ENCODE measurements at places on chromosomes 4 and X.

DNA sequence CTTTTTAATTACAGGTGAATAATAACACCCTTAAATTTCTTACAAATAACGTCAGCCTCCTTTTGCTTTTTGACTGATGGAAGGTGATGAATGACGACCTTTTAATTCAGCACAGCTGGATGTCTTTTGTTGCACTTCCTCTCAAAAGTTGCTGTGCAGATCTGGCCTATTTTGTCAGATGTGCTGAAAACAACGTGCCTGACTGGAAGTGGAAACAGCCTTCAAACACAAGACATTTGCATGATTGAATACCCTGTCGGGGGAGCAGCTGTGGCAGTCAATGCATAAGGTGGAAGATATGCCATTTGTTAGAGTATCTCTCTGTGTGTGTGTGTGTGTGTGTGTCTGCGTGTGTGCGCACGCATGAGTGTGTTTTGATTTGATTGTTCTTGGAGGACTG, 579.7 kb downstream of the SPRY1 start:
- peak; percentile 91 for DNase-seq

GRCh38 chr4:109728385-109728784, 1.5 kb downstream of the PLA2G12A start:
- no peak for DNase-seq

DNA sequence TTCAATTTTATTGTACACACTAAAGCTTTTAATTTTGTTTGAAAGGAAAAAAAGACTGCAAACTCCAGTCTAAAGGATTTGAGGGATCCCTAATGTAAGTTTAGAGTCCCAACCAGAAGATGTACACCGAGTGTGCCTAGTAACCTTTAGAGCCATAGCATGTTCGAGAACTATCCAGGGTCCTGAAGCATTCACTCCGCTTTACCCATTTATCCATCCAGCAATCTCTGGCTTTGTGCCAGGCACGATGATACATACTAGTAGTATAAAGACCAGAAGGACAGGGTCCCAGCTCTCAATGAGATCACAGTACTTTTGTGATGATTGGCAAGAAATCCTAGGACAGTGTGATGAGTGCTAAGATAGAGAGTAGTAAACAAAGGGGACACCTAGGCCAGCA, 168.7 kb downstream of the STK32B start:
- DNase-seq: no peak

DNA sequence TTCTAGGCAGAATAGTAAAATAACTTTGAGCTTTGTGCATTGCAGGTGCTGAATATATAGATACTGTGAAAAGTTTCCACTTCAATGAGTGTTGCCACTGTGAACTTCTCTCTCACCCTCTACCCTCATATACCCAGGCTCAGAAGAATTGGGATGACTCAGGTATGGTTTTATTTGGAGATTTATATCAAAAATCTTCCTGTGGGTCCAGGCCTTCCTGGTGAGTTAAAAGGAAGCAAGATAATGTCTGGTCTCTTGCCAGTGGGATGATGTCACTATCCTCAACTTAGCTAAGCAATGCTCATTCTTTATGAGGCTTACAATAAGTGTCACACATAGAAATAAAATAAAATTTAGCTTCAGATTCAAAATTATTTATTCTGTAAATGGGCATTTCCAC, 153.3 kb upstream of the TENT5D start:
- no peak for DNase-seq

DNA sequence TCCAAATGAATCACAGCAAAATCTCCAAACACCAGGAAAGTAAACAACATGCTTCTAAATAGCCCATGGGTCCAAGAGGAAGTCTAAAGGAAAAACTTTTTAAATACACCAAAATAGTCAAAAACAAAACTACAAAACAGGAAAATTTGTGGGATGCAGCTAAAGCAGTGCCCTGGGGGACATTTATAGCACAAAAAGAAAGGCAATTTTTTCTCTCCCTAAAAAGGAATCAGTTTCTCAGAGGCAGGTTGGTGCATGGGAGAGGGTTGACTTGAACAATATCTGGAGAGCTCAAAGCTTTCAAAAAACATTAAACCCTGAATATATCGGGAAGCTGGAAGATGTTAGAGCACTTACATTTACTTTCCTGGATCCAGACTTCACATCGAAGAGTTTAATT, 15.7 kb upstream of the DUSP9 start:
- no peak for DNase-seq

DNA sequence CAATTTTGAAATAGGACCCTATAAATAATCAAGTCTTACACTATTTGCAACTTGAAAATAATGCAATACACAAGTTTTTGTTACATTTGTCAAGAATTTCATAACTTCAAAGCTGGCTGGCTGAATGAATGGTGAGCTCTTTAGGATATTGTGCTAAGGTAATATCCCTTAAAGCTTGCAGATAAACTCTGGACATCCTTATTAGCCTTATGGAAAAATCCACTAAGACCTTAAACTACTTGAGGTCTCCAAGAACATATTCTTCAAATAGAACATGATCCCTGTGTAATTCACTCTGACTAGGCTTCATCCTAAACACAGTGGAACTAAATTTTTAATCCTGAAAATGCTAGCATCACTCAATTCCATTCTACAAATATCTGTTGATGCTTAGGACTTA, 199.3 kb downstream of the PACRGL start:
- no peak for DNase-seq

- DNase-seq: no peak
Observed at GRCh38 chr4:65535113-65535512, 135.2 kb downstream of the EPHA5 start.

DNA sequence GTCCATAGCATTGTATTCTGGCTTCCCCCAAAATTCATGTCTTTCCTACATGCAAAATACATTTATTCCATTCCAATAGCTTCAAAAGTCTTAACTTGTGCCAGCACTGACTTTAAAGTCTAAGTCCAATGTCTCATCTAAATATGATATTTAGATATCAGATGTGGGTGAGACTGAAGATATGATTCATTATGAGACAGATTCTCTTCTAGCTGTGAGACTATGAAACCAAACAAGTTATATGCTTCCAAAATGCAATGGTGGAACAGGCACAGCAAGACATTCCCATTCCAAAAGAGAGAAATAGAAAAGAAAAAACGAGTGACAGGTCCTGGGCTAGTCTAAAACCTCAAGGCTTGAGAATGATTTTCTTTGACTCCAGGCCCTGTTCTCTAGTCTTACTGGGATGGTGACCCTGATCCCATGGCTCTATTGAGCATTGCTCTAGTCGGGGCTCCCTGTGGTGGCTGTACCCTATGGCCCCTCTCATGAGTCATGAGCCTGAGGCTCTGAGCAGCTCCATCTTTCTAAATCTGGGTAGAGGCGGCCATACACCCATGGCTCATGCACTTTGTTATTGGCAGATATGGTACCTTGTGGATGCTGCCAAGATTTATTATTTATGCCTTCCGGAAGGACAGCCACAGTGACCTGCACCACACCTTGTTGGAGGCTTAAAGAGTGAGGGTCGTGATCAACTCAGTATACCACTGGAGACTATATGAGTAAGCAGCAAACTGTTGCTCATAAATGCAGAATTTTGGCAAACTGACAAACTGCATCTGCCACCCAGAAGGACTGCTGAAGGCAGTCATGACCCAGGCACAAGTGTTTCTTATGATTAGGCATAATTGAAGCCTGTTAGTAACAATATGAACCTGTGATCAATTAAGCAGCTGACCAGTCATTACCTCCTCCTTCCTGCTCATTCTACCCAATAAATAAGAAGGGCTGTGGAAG, 38.5 kb upstream of the BOD1L1 start:
- no peak for DNase-seq

DNA sequence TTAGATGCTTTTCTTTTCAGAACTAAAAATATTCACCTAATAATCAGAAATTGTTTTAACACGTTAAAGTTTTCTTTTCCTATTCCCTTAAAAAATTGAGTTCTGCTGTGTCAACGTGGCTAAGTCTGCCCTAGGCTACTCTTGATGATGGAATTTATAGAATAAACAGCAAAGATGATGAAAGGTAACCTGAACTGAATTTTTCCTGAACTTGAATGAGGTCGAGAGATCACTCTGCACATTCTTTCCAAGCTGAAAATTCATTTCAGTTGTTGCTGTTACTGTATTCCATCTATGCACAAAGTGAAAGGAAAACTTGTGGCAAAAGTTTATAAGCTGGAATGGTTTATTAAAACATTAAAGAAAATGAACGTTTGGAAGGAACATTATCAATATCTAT, 245.9 kb upstream of the GIMD1 start:
- DNase-seq: no peak

GRCh38 chr4:106690487-106690886, 321.9 kb upstream of the GIMD1 start:
- no peak for DNase-seq

DNA sequence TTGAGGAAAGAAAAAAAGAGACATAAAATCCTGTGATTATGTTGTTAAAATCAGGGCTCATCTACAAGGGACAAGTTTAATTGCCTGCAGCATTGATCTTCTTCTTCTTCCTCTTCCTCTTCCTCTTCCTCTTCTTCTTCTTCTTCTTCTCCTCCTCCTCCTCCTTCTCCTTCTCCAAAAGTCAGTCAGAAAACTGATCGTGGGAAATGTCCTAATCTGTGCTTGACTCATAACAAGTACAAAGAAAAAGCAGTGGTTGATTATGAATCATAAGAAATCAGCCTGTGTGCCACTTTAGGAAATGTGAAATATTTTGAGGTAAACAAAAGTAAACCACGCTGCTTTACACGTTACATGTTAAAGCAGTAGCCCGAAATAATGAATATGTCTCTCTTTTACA, 2.7 kb upstream of the ATP10D start:
- DNase-seq: no peak

DNA sequence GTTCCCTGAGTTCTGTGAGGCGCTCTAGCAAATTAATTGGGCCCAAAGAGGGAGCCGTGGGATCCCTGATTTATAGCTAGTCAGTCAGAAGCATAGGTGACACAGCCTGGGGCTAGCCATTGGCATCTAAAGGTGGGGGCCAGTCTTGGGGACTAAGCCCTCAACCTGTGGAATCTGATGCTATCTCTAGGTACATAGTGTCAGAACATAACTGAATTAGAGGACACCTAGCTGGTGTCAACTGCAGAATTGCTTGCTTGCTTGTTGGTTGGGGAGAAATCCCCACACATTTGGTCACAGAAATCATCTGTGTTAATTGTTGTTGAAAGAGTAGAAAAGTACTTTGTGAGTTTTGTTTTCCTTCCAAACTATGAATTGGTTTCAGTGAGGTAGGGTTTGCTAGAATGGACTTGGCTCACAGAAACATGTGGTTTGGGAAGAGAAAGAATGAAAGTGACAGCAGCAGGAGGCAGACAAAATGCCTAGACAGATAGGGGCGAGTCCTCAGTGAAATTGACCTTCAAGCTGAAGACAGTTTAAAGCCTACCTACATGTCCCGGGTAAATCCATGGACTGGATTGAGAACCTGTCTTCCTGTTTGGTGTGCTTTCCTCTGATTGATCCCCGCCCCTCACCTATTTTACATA, 12.8 kb upstream of the GPR82 start:
- no peak for DNase-seq

GRCh38 chr4:15493411-15493810, 23.7 kb downstream of the CC2D2A start:
- DNase-seq: no peak

GRCh38 chrX:78653118-78653822, 5.9 kb downstream of the RTL3 start:
- no peak for DNase-seq

GRCh38 chr4:138736362-138736761, 279.2 kb upstream of the NOCT start:
- no peak for DNase-seq

DNA sequence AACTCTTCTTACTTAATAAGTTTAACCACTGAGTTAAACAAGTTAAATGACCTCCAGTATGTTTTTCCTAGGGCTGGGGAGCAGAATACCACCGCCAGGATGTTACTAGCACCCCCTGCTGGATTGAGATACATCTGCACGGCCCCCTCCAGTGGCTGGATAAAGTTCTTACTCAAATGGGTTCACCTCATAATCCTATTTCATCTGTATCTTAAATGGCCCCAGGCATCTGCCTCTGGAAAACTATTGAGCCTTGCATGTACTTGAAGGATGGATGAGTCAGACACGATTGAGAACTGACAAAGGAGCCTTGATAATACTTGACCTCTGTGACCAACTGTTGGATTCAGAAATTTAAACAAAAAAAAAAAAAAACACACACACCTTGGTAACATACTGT, 61.5 kb upstream of the MMAA start:
- peak; percentile 45 for DNase-seq

GRCh38 chrX:44675362-44676024, 132.8 kb upstream of the FUNDC1 start:
- DNase-seq: peak; percentile 80

DNA sequence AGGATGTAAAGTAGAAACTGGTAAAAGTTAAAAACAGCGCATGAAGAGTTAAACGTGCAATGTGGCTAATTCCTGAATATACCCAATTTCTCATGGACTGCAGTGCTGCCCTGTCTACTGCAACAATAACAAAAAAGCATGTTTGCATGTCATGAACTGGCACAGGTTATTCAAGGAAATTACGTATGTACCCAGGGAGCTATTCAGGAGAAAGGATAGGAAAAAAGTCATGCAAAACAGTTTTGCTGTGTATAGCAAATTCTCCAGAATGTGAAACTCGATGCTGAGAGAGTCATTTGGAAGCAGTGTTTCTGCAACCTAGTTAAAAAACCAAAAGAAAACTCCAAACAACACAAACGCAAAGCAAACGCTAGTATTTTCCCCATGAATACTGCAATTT, 381.5 kb upstream of the PRKX start:
- DNase-seq: no peak

DNA sequence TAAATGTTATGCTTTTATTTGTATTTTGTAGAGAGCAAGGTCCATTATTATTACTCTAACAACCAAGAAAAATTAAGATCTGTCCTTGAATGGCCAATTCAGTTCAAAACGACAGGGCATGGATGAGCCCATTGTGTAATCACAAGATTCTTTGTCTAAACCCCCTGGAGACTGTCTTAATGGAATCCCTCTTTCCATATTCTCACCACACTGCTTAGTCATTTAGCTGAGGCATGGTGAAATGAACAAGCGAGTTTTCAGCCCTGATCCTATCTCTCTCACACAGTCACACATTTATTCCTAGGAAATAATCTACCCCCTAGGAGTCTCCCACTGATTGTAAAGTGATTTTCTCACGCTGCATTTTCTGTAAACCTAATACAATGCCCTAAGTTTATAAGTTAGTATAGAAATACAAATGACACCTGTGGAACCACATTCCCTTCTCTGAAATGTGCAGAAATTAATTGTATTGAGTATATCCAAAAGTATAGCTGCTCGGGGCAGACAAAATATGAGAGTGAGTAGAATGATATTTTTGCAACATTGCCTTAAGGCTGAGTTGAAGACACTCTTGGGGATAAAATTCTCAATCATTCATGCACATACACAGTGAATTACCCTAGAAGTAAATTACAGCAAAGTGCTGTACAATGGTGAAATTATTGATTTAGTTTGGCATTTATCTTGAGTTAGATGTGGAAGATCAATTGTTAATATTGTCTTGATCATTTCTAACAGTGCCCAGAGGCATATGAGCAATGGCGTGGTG, 119.7 kb upstream of the PCDH7 start:
- no peak for DNase-seq

DNA sequence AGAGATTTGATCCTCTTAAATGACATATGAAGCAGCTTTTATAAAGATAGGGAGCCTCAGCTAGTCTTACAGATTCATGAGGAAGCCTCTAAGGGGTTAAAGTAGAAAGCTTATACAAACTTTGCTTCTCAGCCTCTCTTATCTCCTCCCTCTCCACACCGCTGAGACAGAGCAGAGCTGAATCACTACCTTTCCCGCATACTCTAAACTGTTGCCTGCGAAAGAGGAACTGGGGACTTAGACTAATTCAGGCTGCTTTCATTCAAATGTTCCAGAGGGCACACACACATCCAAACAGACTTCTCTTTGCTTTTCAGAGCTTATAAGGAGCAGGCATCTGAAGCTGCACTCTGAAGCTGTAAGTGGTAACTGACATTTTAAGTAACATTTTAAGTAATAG, at the start of gene SERTM2:
SERTM2 (plus strand) TSS at position 169 of the 400 bp plus-strand sequence. CDS start 7,213 bp downstream, outside the sequence.
- no peak for DNase-seq
